ENCODE measurements at places on chromosomes 5 and 9.
A peak's percentile ranks its signal among the peaks of the same experiment; 100 is the strongest.

- DNase-seq: no peak
These were observed 413.6 kb downstream of the CCDC171 start for GRCh38 chr9:15966471-15966870.

DNA sequence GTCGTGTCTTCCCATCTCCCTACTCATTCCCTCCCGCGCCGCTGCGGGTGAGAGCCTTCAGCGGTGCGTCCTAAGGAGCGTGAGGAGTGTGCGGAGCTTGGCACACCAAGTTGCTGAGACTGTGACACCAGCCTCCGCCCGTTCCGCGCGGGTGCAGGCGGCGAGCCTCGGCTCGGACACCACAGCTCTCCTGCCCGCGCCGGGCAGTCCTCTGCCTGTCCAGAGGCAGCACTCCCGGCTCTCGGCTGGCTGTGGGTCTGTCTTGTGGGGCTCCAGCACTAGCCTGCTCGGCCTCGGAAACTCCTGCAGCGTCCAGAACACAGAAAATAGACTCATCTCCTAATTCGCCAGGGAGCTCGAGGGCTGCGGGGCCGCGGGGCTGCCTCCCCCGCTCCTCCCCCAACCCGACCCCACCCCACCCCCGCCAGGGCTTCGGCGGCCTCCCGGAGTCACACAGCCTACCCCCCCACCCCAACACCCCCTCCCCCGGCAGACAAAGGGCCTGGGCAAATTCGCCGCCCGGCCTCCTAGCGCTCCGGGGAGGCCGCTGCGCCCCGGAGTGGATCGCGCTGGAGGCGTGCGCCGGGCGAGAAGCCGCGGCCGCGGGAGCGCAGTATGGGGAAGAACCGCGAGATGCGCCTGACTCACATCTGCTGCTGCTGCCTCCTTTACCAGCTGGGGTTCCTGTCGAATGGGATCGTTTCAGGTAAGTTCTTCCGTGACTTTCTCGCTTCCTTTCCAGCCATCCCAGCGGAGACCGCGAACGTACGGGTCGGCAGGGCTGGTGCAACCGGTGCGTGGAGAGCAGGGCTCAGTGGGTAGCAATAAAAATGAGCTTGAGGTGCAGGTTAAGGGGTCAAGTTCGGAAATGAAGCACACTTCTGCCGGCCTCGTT is at the start of gene ADAMTS19:
Gene ADAMTS19 (plus strand): TSS at position 522 of the 895 bp plus-strand sequence. CDS start 94 bp downstream, at position 616.
- DNase-seq: no peak

GRCh38 chr9:69674112-69674685 is 2.0 kb upstream of the APBA1 start:
- peak; percentile 11 for DNase-seq

- DNase-seq: no peak
These were observed 14.1 kb downstream of the HSPB3 start for GRCh38 chr5:54469622-54470021.

GRCh38 chr5:16983022-16983639 is 47.0 kb upstream of the MYO10 start:
- no peak for DNase-seq

DNA sequence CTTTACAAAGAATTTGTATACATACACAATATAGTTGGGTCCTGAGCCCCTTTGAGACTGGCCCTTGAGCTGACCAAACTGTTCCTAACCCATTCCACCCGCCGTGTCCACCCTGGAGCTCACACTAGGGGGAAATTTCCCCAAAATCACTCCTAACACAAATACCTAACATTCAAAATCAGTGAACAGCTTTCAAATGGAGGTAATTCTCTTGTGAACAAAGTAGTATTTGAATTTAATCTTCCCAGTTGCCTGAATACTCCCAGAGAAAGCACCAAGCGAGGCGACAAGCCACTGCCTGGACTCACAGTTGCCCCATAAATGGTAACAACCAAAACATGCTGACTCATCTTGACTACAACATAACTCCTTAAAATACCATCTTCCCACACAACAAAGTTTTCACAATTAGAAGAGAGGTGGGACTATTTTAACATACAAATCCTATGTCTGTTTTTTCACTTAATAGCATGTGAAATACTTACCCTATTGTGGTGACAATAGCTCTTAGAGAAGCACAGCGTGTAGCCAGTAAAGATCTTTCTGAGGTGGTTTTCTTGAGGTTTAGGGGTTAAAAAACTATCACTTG is 31.7 kb upstream of the SCAMP1 start:
- no peak for DNase-seq

- no peak for DNase-seq
These were observed 15.3 kb upstream of the NDST1 start for GRCh38 chr5:150492621-150493020.

GRCh38 chr5:157457391-157457790 is 2.6 kb upstream of the NIPAL4 start:
- DNase-seq: no peak

- DNase-seq: no peak
These were observed 26.4 kb downstream of the DAPK1 start for GRCh38 chr9:87524061-87524460.

- no peak for DNase-seq
These were observed 62.5 kb downstream of the FRMD3 start for GRCh38 chr9:83475741-83476140.

GRCh38 chr5:121890297-121890858 is 38.7 kb downstream of the FTMT start:
- DNase-seq: no peak

DNA sequence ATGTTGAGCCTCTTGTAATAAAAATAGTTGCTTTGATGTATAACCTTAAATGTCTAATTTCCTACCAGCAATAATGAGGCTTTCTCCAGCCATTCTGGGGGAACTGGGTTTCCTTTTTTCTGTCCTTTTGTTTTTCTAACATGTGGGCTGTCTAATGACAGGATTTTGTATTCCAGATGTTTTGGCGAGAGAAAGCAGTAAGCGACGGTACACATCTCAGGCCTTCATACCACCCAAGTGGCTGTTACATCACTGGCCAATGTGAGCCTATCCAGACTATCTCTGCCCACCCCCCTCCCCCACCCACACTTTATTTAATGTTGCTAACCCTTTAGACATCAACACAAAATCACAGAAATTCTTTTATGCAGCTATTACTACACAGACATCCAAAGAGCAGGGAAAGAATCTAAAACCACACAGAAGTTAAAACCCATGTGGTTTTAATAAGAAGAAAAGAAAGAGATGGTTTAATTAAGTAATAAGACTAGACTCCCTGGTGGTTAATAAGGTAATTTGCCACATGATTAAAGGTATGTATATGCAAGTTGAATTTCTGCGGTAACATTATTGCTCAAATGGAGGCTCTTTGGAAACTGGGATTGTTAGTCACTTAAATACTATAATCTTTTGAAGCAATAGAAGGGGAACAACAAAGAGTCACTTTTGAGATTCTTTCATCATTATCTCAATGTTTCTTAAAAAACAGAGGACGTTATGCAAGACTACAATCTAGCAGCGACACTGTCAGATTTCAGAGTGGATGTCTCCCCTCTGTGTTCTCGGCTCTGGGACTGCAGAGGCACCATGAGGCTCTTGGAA is 365.1 kb downstream of the ENC1 start:
- DNase-seq: no peak

DNA sequence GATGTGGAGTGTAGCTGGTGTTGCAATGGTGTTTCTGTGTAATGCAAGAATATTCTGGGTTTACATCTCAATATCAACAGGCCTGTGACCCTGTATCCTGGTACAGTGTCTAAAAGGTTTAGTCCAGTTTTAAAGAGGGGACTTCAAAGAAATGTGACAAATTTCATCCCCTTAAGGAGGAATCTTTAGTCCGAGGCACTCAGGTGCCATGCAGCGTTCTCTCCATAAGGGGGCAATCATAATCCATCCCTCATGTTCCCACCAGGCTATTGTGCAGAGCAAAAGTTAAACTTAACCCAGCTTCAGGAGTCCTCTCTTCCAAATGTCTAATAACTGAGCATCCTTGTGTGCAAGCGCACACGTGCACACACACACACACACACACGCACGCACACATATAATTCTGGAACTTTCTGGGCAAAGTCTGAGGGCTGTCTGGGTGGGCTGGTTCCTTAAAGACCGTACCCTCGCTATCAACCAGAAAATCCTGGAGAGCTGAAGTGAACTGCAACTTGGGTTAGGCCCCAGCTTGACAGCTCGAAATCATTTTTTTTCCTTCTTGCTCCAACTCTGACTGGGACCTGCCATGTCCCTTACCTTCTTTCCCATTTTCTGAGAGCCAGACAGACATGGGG is 46.0 kb downstream of the CRB2 start:
- peak; percentile 45 for DNase-seq

Data from NCI-H526 (cell line).